ENCODE measurements at places on chromosomes 5 and 9.

DNA sequence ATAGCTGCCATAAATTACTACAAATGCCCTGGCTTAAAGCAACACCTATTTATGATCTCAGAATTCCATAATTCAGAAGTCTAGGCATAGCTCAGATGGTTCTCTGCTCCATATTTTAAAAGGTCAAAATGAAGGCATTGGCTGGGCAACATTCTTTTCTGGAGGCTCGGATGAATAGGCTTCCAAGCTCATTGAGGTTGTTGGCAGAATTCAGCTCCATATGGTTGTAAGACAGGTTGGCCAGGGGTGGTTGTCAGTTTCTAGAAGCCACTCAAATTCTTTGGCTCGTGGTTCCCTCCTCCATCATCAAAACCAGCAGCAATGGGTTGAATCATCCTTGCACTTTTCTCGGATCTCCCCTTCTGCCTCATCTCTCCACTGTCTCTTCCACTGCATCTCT is 49.4 kb downstream of the TGFBR1 start:
- DNase-seq = no peak

GRCh38 chr9:83521411-83521810 is 16.8 kb downstream of the FRMD3 start:
- no peak for DNase-seq

- DNase-seq = no peak
Measured at GRCh38 chr5:101296477-101296876, 393.4 kb upstream of the ST8SIA4 start.

DNA sequence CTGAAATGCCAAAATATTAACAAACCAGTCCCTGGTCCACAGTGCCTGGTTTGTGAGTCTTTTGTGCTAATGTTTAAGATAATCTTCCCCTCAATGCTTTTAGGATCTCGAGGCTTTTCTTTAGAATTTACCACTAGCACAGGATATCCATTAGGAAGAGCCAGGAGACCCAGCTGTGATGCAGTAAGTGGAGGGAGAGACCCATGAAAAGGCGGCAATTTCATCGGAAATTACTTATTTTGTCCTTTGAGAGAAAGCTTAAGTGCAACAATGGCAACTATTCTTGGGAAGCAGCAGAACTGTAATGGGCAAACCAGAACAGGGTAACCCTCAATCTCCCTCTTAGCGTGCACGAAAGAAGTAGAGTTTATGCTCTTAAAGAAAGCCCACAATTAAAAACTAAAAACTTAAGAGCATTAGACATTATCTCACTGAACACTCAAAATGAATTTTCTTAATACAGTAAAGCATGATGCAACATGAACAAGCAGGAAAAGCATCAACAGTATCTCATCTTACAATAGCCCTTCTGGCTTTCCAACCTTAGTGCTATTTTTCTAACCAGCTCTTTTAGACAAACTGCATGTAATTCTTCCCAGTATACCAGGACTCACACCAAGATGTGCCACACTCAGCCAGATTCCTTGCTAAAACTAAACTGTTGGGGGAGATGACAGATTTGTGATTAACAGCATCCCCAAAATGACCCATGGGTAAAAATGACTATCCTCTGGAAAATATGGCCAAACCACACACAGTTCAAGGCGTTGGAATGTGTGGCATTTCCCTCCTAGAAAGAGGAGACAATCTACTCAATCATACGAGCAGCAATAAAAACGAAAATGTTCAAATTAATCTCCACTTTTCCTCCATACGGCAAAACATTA is 36.4 kb downstream of the PWWP2A start:
- DNase-seq = no peak

- DNase-seq = no peak
Measured at GRCh38 chr5:22627029-22627428, 226.1 kb downstream of the CDH12 start.

GRCh38 chr5:126961702-126962101 is 68.7 kb downstream of the MARCHF3 start:
- DNase-seq = no peak

DNA sequence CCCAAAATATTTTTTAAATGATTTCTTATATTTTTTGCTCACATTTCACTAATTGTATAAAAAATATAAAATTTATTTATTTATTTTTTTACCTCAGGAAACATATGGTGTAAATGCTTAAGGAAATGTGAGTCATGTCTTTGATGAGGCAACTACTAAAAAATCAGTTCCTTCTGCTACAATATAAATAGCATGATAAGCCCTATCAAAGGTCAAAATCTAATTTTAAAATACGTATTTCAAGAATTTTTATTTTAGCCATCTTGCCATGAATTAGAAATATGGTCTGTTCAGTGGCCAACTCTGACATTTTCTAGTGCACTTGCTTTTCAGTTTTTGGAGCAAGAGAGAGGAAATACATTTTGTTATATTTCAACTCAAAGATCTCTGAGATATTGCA is 50.5 kb downstream of the PDE4D start:
- DNase-seq = no peak
